ENCODE measurements at places on chromosomes 7 and 10. TPM values are rescaled to one million over a fixed set of nuclear protein-coding genes. Genes with fewer than 3 reads are reported as not detected.
A peak's percentile ranks its signal among the peaks of the same experiment; 100 is the strongest.

The NAT16 gene
- polyA plus RNA-seq: 41.0 TPM

GRCh38 chr7:151032936-151033863 lies 5.0 kb downstream of the ABCB8 start:
- DNase-seq: no peak

The ATRNL1 gene
- 3.9 TPM for polyA plus RNA-seq

DNA sequence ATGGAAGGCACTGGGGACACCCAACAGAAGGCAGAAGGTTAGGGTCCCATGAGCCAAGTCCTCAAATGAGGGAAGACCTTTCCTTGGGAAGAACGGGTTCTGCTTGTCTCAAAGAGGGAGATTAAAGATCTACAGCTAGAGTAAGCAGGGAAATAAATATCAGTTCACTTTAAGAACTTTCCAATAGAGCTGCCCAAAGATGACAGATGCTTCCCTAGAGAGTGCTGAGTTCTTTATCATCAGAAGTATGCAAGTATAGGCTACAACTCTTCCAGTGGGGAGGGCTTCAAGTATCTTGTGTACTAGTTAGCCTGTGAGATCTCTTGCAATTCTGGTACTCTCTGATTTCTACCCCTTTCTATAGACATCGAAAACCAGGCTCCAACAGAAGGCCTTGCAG lies 39.4 kb downstream of the EMX2 start:
- DNase-seq: no peak

The PTPRN2 gene
- polyA plus RNA-seq: 130 TPM

- DNase-seq: no peak
Measured at GRCh38 chr10:6741541-6741941, 161.5 kb upstream of the PRKCQ start.

GRCh38 chr7:127789031-127789430 lies 137.0 kb downstream of the SND1 start:
- DNase-seq: no peak

The SHH gene
- 0.15 TPM for polyA plus RNA-seq

DNA sequence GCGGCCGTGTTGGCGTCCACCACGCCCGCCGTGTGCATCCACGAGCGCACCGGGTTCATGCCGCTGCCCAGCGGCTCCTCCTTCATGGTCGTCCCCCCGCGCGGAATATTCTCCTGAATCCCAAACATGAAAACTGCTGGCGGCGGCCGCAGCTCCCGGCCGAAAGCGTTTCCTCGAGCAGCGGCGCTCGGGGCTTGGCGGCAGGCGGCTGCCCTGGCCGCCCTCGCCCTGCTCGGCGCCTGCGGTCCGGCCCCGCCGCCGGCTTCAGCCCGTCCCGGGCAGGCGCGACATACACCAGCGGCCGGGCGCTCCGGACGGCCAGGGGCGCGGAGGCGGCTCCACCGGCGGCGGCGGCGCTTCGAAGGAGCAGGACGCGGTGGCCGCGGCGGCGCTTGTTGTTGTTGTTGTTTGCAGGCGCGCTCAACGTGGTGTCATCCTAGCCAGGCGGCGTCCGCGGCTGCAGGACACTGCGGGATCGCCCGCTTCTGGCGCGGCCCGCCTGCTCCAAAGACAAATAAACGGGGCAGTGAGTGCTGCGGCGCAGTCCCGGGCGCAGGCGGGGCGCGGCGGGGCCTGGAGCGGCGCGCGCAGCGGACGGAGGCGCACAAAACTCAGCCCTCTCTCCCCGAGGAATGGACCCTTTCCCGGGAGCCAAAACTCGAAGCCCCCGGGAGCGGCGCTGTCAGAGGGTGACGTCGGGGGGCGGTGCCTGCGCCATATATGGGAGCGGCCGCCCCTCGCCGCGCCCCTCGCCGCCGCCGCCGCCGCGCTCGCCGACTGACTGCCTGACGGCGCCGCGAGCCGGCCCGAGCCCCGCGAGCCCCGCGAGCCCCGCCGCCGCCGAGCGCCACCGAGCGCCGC lies at the start of gene EBF3:
EBF3 (minus strand) TSS at position 634 of the 861 bp plus-strand sequence; CDS start at position 128, 506 bp downstream.
- peak; percentile 95 for DNase-seq

Measured in brain (organoid and tissue), 16 donors.